ENCODE measurements at places on chromosomes 1 and 21.
A peak's percentile ranks its signal among the peaks of the same experiment; 100 is the strongest.

GRCh38 chr1:207647671-207648333 lies 2.9 kb downstream of the CR1L start:
- no peak for DNase-seq

DNA sequence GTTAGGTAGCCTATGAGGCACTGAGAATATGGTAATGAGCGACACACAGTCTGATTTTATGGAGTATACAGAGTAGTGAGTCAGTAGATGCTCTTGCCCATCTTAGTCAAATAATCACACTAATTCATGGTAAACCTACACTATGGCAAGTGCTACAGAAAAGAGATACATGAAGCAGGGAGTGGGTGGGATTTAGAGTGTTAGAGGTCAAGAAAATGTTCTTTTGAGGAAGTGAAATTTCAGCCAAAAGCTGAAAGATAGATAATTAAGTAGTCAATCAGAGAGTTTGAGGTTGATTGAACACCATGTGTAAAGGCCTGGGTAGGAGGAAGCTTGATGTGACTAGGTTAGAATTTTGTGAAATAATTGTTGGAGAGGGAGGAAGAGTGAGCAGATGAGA lies 14.7 kb downstream of the MDM4 start:
- DNase-seq: no peak

DNA sequence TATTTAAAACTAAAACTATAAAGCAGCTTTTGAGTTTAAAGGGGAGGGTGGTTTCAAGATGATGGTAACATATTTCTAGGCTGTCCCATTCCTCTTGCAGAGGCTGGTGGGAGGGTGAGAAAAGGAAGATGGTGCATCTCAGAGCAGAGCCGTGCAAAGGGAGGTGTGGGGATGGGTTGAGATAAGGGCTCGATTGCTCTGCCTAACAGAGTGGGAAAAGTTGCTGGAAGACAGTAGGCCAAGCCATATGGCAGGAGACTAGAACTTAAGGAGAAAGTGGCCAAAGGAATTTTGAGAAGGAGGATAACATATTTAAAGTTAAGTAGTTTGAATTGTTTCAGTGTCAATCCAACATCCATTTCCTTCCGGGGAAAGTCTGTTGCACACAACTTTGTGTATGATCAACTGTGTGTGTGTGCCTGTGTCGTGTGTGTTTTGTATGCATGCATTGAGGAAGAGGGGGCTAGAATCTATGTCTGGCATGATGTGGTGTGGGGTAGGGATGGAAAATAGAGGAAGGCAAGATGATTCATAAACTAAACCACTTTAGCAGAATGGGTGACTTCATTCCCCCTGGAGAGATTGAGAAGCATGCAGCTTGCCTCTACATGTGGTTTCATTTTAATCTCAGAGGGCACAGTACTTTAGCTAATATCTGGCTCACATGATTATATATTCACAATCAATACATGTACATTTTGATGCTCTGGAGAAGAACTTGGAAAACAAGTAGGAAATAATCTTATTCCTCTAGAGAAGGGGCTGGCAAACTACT lies 145.0 kb upstream of the DNAH14 start:
- peak; percentile 84 for DNase-seq

DNA sequence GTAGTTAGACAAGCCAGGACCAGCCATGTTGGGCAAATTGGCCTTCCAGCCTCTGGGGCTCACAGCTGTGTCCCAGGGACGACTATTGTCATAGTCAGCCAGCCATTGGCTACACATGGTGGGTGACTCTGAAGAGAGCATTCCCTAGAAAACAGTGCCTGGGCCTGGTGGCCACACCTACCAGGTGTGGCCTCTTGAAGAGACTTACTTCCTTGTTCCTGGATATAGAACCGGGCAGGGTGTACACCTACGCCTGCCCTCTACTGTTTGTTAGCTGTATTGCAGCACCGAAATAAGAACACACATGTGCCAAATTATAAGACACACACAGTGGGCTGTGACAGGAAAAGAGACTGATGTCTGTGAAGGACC lies 134.6 kb upstream of the ARHGEF16 start:
- DNase-seq: peak; percentile 63

DNA sequence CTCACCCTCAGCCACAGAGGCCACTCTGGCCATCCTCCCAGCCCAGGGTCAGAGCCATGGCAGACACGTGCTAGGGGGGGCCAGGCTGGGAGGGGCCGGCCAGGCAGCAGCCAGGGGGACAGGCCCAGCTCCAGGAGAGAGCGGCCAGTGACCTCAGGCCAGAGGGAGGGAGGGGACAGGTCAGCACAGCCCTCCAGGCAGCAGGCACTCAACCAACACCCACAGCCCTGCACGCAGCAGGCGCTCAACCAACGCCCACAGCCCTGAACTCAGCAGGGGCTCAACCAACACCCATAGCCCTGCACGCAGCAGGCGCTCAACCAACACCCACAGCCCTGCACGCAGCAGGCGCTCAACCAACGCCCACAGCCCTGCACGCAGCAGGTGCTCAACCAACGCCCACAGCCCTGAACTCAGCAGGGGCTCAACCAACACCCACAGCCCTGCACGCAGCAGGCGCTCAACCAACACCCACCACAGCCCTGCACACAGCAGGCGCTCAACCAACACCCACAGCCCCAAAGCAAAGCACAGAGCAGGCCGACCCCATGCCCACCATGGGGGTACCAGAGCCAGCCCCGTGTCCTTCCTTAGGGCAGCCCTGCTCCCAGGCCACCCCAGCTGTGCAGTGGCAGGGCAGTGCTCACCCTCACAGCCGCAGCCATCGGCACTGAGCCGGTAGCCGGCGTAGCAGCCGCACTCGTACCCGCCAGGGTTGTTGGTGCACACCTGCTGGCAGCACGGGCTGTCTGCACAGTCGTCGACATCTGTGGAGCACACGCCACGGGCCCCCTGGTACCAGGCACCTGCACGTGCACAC lies 55.9 kb downstream of the ARHGEF16 start:
- DNase-seq: no peak

DNA sequence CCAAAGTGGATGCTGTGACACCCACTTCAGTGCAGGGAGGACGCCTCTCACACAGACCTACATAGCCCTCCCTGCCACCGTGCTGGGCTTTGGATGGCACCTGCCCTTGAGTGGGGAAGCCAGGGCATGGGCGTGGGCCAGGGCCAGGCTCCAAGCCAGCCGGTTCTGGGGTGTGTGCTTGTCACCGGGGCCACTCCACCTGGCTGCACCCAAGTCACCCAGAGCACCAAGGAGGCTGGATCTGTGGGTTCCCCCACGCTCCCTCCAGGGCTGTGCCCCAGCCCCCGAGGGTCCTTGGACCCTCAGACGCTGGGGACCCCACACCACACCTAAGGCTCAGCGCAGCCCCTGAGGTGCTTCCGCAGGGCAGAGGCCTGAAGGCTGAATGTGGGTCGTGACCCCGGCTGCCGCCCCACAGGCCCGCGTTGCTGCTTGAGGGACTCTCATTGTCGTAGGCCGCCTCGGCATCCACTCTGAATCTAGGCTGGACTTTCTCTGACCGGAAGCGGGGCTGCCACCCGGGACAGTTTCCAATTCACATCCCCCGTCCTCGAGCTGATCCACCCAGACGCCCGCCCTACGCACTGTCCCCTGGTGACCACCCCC lies 1.5 kb downstream of the MXRA8 start:
- DNase-seq: no peak

DNA sequence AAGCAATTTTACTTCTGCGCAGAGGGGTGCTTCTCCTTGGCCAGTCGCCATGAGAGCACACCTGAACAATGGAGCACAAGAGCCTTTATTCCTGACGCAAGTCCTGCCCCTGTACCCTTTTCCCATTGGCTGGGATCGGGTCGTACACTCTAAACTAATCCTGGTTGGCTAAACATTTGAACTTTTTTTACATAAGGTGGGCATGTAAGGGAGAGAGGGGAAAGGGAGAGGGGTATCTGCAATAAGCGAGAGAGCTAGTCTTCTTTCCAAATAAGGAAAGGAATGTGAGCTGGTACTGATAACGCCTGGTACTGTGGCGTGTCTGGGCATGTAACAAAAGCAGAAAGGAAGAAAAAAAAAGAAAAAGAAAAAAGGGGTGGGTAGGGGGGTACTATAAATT lies 21.8 kb downstream of the MFSD2A start:
- DNase-seq: no peak

- no peak for DNase-seq
Measured at GRCh38 chr1:111911776-111912515, 77.5 kb downstream of the KCND3 start.
